ENCODE measurements at places on chromosomes 6 and 20.

- no peak for DNase-seq
Observed at GRCh38 chr6:43977404-43978111, 149.7 kb downstream of the MRPL14 start.

DNA sequence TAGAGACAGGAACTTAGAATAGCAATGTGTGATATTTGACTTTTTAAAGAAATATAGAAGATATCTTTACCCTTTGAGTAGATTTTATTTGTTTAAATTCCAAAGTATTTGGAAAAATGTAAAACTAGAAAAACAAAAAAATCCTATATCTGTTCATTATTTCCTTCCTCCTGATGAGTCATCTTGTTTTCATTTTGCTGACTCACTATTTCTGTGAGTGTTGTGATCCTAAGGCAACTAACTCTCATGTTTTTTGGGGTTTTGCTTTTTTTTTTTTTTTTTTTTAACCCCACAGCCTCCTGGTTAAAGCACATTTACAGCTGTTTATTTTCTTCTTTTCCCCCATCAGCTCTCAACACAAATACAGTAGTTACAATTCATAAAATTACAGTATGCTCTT, 37.8 kb upstream of the THEMIS start:
- DNase-seq: no peak

DNA sequence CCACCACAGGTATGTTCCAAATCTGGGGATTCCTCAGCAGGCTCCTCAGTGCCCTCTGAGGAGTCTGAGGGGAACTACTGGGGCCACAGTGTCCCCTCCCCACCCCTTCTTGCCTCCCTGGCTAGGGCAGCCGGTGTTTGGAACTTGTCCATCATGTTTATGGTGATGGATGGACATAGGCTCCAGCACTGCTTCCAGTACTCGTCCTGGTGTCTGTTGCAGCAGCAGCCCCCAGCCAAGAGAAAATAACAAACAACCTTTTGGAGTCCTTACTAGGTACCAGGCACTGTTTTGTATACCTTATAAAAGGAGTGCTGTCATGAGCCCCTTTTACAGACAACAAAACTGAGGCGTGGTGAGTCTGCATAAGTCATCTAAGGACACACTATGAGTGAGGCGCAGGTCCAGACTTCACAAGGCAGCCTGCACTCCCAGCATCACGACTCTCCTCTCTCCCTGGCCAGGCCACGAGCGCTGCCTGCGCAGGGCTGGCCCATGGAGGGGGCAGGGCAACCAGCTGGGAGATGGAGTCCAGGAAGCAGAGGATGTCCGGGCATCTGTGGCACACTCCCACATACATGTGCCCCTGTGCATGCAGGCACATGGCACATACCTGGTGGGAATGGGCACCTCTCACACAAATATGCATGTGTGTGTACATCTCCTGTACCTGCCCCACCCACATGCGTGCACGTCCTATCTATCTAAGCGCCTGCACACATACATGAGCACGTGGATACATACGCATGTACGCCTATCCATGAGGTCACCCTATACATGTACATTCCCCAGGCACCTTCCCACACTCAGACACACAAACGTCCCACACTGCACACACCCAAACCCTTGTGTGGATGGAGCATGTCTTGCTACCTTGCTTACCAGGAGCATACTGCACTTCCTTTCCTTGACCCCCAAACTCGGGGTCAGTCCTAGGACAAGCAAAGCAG, 152.7 kb downstream of the VEGFA start:
- DNase-seq: no peak

DNA sequence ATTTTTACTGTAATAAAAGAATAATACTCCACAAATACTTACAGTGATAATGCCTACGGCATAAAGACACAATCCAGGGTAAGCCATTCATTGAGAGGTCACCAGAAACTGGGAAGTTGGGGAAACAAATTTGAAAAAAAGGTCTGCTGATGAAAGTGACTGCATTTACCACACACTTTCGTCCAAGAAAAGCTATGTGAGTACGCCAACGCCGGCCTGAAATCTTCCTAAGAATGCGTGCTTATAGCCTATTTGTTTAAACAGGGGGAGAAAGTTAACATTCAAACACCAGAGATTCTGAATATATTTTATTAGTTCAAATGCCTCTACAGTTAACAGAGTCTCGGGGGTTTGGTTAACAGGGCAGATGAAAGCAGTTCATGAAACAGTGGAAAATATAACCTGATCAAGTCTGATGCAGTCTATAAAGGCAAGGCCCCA, 657 bp upstream of the LTV1 start:
- no peak for DNase-seq

DNA sequence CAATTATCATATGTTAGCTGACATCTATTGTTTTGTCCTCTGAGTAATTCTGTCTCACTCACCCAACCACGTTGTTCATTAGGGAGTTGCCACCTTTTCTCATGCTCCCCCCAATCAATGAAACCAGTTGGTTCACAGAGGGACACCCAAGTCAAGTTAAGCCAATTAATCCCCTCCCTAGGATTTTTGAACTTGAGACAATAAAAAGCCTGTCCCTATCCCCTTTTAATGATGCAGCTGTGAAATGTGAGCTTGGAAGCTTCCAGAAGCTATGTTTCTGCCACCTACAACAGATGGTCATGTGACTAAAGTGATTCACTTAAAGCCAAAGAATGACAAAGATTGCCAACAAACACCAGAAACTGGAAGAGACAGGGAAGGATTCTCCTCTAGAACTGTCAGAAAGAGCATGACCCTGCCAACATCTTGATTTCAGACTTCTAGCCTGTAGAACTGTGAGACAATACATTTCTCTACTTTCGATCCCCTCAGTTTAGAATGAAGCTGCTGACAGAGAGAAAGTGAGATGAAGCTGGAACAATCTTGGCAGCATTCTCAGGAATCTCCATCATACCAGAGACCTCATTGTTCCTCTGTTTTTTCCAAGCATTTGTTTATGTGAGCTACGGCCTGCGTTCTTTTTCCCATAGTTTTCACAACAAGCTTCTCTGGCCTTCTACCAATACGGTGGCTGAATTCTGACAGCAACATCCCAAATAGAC, 57.8 kb upstream of the TPD52L1 start:
- no peak for DNase-seq

GRCh38 chr6:107409942-107410341, 49.4 kb downstream of the PDSS2 start:
- DNase-seq: no peak

DNA sequence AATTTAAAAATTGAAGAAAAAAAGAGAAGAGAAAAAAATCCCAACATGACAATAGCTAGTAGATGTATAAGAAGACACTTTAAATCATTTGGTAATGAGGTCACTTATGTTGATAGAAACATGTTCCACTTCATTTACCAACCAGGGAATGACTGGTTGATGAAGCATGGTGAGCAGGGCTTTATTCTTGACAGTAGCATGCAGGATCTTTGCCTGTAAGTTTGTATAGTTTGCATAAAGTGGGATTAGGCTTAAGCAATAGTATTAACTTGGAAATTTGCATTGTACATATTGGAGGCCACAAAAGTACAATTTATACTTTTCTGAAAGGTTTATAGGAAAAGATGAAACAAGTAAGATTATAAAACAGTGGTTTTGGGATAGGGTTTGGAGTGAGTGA, 67.0 kb downstream of the NOX3 start:
- no peak for DNase-seq

- DNase-seq: peak; percentile 22
Observed at GRCh38 chr20:8449123-8449522, 317.1 kb downstream of the PLCB1 start.

DNA sequence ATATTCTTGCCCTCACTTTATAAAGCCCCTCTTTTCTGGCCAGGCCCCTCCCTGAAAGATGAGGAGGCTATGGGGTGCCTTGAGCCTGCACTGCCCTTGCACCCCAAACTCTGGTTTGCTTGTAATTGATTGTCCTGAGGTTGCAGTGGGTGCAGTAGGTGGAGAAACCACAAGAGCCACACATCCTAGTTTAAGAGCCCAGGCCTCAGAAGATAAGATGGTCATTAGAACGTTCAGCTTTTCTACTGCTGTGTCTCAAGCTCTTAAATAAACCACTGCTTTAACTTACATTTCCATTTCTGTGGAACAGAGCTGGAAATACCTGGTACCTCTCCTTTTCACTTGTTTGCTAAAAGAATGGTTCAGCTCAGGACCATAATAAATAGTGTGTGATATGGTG, 9.0 kb downstream of the MRAP2 start:
- no peak for DNase-seq

DNA sequence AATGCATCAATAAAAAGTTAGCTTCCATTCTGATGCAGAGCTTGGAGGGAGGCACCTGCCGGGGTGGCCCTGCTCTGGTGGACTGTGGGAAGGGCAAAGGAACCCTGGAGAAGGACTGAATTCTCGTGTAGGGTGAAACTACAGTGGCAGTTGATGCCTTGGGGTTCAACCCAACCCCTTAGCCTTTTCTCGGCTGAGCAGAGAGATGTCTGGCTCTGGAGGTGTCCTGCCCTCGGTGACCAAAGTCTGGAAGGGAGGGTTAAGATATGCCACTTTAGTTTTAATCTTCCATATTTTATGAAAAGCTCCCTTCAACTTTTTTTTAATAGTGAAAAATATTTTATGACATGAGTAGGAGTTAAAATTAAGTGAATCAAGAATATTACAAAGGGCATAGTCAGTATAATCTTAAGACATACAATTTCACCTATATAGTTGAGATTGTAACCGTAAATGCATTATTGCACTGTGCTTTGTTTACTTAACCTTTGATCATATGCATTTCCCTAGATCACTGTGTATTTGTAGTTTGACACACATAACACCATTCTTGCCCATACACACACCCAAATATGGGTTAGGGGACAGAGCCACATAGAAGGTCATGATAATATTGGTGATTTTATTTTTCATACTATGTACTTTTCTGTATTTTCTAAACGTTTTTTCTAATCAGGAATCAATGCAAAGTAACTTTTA, 179.6 kb downstream of the MCHR2 start:
- DNase-seq: no peak

GRCh38 chr20:15875446-15875845, 697.8 kb downstream of the KIF16B start:
- peak; percentile 79 for DNase-seq

DNA sequence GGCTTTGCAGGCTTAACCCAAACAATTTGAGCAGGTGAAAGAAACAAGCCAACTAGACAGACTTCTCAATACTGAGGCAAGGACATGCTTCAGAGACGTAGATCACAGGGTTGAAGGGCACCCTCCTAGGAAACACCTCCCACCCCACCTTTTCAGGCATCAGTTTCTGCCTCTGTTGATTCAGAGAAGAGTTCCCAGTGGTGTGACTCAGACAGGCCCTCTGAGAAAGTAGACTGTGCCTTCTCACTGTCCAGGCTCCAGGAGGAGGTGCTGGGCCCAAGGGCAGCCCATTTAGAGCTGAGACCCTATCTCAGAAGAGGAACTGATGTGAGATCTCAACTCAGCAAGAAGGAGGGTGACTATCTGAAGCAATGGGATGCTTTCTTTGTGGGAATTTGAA, 108.1 kb downstream of the FAM50B start:
- no peak for DNase-seq

- no peak for DNase-seq
Observed at GRCh38 chr6:159013229-159013628, 13.2 kb upstream of the RSPH3 start.

DNA sequence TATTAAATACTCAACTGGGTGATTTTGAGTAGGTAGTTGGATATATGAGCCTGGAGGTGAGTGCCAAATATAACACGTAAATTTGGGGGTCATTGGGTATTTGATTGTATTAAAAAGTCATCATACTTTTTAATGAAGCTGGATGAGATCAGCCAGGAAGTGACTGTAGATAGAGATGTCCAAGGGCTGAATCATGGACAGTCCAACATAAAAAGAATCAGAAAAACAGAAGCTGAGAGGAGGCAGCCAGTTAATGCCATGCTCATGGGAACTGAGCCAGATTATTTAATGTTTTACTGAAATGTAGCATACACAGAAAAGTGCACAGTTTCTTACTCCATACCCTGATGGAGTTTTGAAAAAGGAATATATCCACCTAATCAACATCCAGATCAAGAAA, 435.5 kb upstream of the PLCB4 start:
- DNase-seq: no peak

- no peak for DNase-seq
Observed at GRCh38 chr6:133730881-133731280, 158.0 kb upstream of the TCF21 start.

GRCh38 chr6:30922447-30922852, 8.4 kb downstream of the VARS2 start:
- no peak for DNase-seq

- no peak for DNase-seq
Observed at GRCh38 chr6:155408981-155409380, 46.7 kb downstream of the NOX3 start.

DNA sequence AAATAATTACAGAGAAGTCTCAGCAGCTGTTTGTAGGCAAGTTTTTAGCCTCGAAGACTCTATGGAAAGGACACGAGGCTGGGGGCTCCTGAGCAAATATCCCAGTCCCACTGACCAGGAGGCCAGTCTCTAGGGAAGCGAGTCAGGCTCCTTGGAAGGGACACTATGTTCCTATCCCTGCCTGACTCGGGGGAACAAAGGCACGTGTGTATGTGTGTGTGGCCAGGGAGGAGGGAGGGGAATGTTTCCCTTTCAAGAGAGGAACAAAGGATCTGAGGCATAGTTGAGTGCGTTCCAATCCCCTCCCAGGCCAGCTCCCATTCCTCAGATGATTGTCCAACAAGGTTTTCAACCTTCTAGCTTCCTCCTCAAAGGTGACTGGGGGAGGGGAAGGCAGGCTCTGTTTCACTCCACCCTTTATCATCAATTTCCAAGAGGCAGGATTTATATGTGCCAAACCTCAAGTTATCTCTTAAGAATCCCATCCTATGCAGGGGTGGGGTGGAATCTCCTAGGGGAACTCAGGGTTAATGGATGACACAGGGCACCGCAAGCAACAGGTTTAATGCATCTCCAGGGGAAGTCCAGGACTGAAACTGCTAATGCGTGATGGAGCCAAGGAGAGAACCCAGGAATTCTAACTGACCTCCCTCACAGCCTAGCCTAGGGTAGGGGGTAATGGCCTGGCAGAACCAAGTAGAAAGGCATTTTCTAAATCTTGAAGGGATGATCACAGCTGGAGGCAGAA, 9.9 kb downstream of the BCL2L1 start:
- peak; percentile 49 for DNase-seq

GRCh38 chr6:33875141-33875581, 71.4 kb upstream of the MLN start:
- no peak for DNase-seq

GRCh38 chr6:130473886-130474285, 108.1 kb downstream of the TMEM200A start:
- DNase-seq: no peak

GRCh38 chr6:24844903-24845302, 46.2 kb upstream of the ARMH2 start:
- DNase-seq: no peak
